NCI-H2081 treated with DMSO at 0.1 percent for 48 hours (cell line): ENCODE measurements at places on chromosomes 13 and 19.

GRCh38 chr13:99722931-99723330, 221.7 kb downstream of the TM9SF2 start:
- DNase-seq: peak; percentile 38

DNA sequence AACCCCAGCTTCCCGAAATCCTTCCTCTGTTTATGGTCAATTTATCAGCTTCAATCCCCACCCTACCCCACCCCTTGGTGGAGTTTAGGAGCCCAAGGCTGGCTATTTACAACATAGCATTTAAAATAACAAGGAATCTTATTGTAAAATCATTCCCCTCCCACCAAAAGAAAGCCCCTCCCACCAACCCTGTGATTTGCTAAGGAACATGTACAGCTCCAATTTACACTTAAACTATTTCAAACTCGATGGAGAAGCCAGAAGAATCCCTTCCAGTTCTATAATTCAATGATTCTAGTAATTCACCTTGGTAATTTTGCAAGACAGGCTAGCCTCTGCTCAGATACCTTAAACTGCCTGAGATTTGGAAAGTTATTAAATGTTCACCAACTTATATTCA, 3.0 kb downstream of the LATS2 start:
- DNase-seq: no peak

- DNase-seq: no peak
Measured at GRCh38 chr19:517721-518597, 10.7 kb downstream of the TPGS1 start.

GRCh38 chr19:48353677-48354076, 10.1 kb downstream of the TMEM143 start:
- DNase-seq: no peak

DNA sequence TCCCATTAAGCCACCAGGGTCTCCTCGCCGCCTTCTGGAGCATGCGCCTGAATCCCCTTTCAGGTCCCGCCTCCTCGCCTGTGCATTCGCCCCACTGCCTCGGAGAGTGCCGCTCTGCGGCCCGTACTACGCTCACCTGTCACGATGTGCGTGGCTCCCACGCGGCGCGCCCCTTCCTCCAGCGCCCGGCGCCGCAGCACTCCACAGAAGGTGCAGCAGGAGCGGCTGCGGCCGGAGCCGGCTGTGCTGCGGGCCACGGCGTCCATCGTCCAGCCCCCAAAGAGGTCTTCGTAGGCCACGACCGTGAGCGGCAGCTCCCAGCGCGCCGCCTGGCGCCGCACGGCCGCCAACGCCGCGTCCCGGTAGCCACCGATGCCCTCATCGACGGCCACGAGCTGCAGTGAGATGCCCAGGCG, 4.3 kb downstream of the CTU1 start:
- DNase-seq: no peak

DNA sequence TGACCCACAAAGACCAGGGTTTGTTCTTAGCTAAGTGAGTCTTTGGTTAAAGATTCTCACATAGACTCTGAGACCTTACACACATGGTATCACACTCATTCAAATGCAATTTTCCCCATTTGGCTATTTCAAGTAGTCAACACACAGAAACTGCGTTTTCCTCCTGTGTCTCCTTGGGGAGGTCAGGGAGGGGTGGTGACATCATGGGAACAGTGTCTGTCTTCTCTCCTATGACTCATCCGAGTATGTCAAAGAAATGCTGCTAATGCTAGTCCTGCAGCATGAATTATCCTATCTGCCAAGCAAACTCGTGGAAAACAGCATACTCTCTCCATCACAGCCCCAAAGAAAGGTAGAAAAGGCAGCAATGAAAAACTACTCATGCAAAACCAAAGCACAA, 100.2 kb downstream of the ENOX1 start:
- no peak for DNase-seq
